Esophagus (tissue), 2 donors: ENCODE measurements at places on chromosomes 7 and 10. TPM values are rescaled to one million over a fixed set of nuclear protein-coding genes. Genes with fewer than 3 reads are reported as not detected.

Gene CLDN15
- polyA plus RNA-seq: 3.7 TPM

Gene CYP17A1
- not detected for polyA plus RNA-seq

Gene ZNF138
- polyA plus RNA-seq: 6.9 TPM

Gene C10orf67
- 0.08 TPM for polyA plus RNA-seq

Gene RADIL
- 0.29 TPM for polyA plus RNA-seq

Gene STAG3
- polyA plus RNA-seq: 0.25 TPM

Gene ANKRD7
- polyA plus RNA-seq: 0.37 TPM

Gene EPHB6
- polyA plus RNA-seq: 33.3 TPM

Gene TRPV5
- not detected for polyA plus RNA-seq

Gene FEZF1
- polyA plus RNA-seq: not detected

Gene SPDYE1
- not detected for polyA plus RNA-seq

Gene SEC61G
- polyA plus RNA-seq: 132 TPM

Gene OR2F1
- not detected for polyA plus RNA-seq

Gene OPALIN
- not detected for polyA plus RNA-seq

Gene LRRC4
- 1.9 TPM for polyA plus RNA-seq

Gene CPA2
- 0.14 TPM for polyA plus RNA-seq

Gene ABCA13
- polyA plus RNA-seq: 0.49 TPM

Gene TAS2R41
- not detected for polyA plus RNA-seq

Gene BBS9
- polyA plus RNA-seq: 2.6 TPM

Gene PLPP4
- polyA plus RNA-seq: not detected

Gene SORBS1
- polyA plus RNA-seq: 32.7 TPM

Gene SPAM1
- not detected for polyA plus RNA-seq

Gene BLNK
- polyA plus RNA-seq: 51.1 TPM

Gene ST8SIA6
- polyA plus RNA-seq: 0.61 TPM

Gene CD36
- polyA plus RNA-seq: 2.6 TPM

Gene IFIT1B
- not detected for polyA plus RNA-seq

Gene MRLN
- not detected for polyA plus RNA-seq

Gene PPP1R17
- polyA plus RNA-seq: not detected

Gene BET1
- polyA plus RNA-seq: 15.9 TPM

Gene NRCAM
- 0.35 TPM for polyA plus RNA-seq

Gene SLC26A5
- polyA plus RNA-seq: 0.06 TPM

Gene BLVRA
- 87.5 TPM for polyA plus RNA-seq

Gene ETV1
- 1.2 TPM for polyA plus RNA-seq
